ENCODE measurements at places on chromosomes 3 and 15.

DNA sequence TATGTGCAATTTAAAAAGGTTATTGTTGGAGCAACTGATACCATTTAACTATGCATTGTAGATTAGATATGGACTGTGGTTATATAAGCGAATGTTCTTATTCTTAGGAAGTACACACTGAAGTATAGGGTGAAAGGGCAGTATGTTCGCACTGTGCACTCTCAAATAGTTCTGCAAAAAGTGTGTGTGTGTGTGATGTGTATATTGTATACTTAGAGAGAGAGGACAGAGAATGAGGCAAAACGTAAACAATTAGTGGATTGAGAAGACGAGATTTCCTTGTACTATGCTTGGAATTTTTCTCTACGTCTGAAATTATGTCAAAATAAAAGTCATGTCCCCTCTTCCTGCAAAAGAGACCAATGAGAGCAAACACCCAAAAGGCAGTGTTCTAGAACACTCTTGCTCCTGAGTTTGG lies 30.4 kb downstream of the LSM3 start:
- no peak for DNase-seq

DNA sequence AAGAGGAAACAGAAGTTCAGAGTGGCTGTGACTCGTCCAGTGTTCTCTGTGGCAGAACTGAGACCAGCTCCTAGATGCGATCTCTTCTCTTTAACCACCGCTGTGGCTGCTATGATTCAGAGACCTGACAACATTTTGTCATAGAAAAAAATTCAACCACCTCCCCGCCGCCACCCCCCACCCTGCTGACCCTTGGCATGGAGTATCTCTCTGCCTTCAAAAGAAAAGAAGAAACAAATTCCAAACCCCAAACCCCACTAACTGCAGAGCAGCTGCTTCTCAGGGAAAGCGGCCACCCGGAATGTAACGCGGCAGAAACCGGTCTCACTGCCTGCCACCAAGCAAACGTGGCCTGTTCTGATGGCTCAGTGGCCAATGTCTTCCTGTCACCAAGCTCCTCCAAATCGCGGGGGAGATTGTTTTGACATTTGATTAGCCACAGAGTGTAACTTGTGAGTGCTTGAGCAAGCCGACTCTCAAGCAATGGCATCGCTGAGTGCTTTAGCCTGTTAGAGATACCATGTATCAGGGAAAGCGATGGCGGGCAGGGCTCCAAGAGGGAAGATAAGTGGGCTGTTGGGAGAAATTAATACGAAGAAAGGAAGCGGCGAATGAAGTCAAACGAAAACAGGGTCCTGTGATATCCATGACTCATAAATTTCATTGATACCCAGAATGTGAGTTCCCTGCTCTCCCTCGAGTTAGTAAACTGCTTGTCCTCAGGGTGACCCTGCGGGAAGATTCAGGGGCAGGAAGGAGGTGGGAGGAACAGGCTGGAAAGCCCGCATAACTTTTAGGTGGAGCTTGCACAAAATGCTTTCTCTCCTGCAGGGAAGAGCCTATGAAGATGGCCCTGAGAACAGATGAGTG lies 44.8 kb upstream of the TLE3 start:
- DNase-seq = no peak

GRCh38 chr15:32861761-32862160 lies 144.0 kb downstream of the GREM1 start:
- no peak for DNase-seq

DNA sequence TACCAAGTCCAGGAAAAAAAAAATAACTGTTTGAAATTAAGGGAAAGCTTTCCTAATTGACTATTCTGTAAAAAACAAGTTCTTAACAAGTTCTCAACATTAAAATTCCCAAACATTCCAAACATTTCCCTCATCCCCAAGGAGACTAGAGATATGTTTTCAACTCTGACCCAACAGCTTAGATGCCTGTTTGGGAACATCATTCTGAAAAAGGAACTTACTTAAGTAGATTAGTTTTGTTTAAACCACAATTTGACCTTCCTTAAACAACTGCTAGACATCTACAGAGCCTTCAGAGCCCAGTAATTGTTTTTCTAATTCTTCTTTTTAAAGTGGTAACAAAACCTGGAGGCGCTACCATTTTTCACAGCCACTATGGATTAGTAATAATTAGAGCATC lies 12.8 kb downstream of the UBR1 start:
- no peak for DNase-seq

GRCh38 chr3:178743297-178743696 lies 207.1 kb downstream of the KCNMB2 start:
- DNase-seq = no peak

DNA sequence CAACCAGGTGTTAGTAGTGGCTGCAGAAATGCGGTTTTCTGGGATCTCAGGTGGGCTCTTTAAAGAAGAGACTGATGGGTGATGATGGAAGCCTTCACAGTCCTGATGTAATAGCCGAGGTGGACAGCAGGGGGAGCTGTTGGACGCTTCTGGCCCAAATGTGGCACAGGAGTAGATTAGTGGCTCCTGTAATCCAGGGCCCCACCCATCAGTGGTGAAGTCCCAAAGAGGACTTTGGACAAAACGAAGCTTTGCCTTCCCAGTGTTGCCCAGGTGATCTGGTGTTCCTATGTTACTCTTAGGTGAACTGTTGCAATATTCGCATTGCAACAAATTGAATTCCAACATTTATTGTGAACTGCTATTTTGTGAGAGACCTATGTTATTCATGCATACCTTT lies 31.8 kb upstream of the MYZAP start:
- DNase-seq = no peak

GRCh38 chr3:171044384-171044783 lies 17.9 kb upstream of the SLC2A2 start:
- DNase-seq = no peak

GRCh38 chr3:102156426-102156825 lies 278.4 kb upstream of the ZPLD1 start:
- no peak for DNase-seq

GRCh38 chr3:134838599-134838998 lies 43.5 kb downstream of the EPHB1 start:
- no peak for DNase-seq

All from NCI-H2029 treated with DMSO at 0.1 percent for 48 hours (cell line).